ENCODE measurements at places on chromosomes 5 and 9. TPM values are rescaled to one million over a fixed set of nuclear protein-coding genes. Genes with fewer than 3 reads are reported as not detected.

Gene LHFPL2
- 97.3 TPM for total RNA-seq

Gene SLC12A7
- total RNA-seq, result 2.5 TPM

Gene FOXD1
- total RNA-seq, result 24.8 TPM

Gene BARX1
- not detected for total RNA-seq

DNA sequence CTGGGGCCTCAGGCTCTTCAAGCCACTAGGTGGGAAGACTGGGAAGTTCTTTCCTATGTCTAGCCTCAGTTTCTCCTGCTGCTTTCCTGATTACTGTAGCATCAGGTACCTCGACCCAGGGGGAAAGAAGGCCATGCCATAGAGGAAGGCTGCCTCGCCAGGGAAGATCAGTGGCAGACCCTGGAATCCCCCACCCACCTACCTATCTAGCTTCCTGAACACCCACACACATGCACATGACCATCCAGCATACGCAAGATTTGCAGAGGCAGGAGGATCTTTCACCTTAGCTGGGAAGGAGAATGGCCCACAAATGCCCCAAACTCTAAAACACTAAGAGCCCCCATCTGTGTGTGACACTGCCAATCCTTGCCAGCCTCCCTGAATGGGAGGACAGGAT is 8.0 kb downstream of the NR5A1 start:
- no peak for DNase-seq

DNA sequence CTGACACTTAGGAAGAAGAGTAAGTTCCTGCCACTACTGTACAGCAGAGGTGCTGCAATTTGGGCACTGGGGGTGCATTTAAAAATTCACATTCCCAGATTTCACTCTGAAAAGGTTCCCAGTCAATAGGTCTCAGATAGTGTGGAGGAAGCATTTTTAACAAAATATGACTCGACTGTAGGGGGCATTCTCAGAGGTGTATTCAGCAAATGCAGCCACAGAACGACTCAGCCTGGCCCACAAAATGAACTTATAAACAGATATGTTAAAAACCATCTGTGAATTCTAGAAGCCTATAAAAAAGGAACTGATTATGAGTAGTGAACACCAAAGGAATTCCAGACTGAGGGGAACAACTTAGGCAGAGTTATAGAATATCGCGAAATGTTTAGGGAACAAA is 31.1 kb downstream of the MLLT3 start:
- DNase-seq, result peak; percentile 35

DNA sequence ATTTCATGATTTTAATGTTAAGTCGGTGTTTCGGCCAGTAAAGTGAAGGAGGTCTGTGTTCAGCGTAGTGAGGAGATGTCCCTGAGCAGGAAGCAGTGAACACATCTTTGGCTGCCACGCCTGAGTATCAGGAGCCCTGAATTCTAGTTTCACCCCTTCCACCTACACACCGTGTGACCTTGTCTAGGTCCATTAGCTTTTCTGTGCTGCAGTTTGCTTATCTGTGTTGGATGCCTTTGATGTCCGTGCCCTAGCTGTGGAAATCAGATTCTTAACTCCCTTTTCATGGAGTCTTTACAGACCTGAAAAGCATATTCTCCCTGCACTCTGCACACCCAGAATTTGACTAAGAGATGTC is 601 bp downstream of the FBXO38 start:
- DNase-seq, result no peak

DNA sequence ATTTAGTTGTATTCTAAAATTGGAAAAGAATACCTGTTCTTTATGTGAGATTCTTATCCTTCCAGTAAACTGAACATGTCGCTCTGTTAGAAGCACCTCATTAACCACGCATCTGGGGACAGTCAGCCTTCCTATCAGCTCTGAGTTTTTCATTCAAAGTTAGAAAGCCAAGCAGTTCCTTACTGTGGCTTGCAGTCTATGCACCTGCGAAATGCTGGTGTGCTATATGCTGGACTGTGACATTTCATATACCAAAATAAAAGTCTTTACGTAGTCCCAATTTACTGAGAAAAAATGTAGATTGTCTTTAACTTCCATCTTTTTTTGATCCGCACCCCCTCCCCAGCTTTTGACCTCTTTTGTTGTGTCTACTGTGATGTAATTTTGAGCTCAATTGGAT is 4.3 kb downstream of the ANP32B start:
- no peak for DNase-seq

DNA sequence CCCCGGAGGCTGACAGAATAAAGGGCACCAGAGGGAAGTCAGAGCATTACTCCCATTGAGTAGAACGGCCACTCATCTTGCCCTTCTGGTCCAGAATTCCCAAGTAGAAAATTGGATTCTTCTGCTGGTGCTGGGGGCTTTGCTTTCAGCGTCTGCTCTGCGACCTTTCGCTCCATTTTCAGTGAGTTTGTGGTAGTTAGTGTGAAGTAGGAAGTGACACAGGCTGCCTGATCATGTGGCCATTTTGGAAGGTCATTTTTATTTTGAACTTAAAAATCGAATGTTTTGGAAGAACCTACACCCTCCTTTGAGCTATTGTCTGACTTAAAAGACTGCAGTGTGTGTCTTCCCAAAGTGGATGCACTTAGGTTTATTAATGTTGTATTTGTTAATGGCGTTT is 56.7 kb upstream of the FAM120AOS start:
- DNase-seq, result no peak

DNA sequence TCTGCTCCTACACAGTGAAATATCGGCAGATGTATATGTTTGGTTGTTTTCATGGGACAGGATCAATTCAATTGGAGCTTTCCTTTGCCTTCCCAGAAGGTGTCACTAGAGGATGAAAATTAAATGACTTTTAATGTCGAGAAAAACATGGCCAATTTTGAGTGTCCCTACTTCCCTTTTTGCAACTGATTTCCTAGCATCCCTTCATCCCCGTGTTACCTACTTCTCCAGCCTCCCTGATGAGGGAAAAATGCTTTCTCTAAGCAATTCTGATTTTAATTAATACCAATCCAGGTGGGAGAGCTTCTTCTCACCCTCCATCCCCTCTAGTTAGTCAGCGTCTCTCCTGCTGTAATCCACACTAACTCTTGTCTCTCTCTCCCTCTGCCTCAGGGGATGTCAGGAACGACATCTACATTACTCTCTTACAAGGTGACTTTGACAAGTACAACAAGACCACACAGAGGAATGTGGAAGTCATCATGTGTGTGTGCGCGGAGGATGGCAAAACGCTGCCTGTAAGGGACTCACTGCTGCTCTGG is 64.9 kb downstream of the DOCK2 start:
- DNase-seq, result peak; percentile 59

DNA sequence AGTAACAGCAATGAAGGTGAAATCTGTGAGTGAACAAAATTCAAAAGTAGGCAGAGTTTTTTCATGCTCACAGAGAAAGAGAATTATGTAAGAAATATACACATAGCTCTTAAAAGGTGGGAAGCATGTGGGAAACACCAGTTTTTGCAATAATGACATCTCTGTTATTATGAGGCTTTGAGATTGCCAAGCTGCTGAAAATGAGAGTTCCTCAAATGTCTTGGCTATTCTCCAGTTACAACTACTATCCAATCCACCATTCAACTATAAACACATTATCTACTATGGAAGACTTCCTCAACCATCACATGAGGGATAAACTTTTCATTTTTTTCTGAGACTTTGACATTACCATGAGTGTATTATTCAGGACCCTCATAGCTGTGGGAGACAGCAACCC is 420.8 kb upstream of the ACTBL2 start:
- DNase-seq, result no peak

- peak; percentile 75 for DNase-seq
Measured at GRCh38 chr5:142871363-142872193, 101.4 kb downstream of the ARHGAP26 start.

- DNase-seq, result no peak
Measured at GRCh38 chr5:58016877-58017276, 443.0 kb downstream of the PLK2 start.

All from LHCN-M2 (cell line).